ENCODE measurements at places on chromosomes 7 and 10.

DNA sequence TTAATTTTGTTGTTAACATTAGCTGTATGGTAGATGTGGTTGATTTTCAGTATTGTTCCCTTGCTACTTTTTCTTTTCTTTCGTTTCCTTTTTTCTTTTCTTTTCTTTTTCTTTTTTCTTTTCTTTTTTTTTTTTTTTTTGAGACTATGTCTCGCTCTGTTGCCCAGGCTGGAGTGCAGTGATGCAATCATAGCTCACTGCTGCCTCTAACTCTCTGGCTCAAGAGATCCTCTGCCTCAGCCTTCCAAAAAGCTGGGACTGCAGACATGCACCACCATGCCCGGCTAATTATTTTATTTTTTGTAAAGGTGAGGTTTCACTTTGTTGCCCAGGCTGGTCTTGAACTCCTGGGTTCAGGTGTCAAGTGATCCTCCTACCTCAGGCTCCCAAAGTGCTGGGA is 14.4 kb downstream of the SLC26A3 start:
- DNase-seq = no peak

- DNase-seq = peak; percentile 73
Measured at GRCh38 chr7:106947244-106947728, 82.2 kb downstream of the PIK3CG start.

GRCh38 chr7:157519798-157520244 is 183.0 kb downstream of the DNAJB6 start:
- DNase-seq = no peak

GRCh38 chr10:118816471-118817168 is 61.9 kb upstream of the CACUL1 start:
- DNase-seq = no peak

GRCh38 chr10:85741626-85742300 is 624.8 kb downstream of the GRID1 start:
- no peak for DNase-seq

DNA sequence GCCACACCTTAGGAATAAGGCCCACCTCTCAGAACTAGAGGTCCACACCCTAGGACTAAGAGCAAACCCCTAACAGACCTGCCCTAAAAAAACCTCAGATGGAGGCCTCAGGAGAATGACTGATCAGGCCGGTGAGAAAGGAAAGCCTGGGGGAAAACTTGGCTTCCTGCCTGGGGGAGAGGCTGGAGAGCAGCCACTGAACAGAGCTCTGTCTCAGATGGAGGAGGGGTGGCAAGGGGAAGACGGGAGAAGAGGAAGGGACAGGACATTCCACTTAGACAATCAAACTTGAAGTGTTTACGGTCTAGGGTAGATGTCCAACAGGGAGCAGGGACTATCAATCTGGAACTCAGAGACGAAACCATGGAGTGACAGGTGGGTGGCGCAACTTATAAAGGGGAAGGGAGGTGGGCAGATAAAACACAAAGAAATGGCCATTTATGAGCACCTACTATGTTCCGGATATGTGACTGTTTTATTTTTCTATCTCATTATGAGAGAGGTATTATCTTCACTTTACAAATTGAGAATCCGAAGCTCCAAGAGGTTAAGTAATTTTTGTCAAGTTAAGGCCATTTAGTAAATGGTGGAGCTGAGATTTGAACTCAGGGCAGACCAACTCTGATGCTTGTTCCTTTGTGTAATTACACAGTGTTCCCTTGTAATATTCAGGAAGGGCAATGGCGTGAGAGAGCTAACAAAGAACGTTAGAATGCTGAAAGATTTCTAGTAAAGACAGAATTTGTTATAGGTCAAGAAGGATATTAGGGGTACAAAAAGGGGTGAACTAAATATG is 82.6 kb downstream of the DNMBP start:
- DNase-seq = peak; percentile 46

- DNase-seq = no peak
Measured at GRCh38 chr10:43658227-43658626, 9.5 kb upstream of the ZNF32 start.

DNA sequence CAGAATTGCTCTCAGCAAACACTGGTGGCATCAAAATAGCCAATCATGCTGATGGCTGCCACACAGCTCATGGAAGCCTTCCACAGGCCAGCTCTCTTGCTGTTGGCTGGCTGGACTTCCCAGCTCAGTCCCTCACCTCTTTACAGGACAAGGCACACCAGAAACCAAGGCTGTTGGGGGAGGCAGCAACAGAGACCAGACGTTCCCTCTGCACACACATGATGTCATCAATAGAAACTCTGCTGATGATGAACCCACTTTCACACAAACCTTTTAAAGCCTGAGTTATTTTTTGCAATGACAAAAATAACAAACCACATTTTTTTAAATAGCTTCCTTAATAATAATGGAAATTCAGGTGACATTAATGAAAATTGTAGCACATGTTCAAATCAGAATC is 300.9 kb upstream of the C7orf33 start:
- peak; percentile 24 for DNase-seq

GRCh38 chr10:124799211-124799610 is 2.4 kb upstream of the ABRAXAS2 start:
- no peak for DNase-seq

- peak; percentile 84 for DNase-seq
Measured at GRCh38 chr10:17335065-17335464, 107.0 kb downstream of the VIM start.

DNA sequence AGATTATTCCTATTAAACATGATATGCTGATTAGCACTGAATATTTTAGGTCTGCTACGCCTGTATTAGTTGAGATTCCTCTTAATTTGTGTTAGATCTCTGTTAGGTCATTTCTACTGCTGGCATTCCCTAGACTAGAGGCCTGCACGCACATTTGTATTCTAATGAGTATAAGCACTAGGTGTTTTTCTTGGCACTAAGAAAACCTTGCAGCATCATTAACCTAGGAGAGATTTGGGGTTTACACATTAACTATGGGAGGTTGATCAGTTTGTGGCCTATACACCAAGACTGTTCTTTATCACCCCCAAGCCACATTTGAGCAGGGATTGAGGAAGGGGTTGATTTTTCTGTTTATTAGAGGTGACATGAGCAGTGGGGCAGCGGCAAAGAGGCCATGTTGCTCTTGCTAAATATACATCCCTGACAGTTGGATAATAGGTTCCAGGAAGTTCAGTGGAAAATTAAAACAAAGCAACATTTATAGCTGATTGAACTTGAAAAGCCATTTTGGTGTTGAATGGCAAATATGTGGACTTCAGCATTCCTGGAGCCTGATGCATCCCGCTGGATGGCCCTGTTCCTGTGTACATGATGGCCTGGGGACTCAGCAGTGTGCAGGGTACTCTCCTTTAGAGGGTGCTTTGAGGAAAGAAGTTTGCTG is 65.2 kb downstream of the GBF1 start:
- no peak for DNase-seq

DNA sequence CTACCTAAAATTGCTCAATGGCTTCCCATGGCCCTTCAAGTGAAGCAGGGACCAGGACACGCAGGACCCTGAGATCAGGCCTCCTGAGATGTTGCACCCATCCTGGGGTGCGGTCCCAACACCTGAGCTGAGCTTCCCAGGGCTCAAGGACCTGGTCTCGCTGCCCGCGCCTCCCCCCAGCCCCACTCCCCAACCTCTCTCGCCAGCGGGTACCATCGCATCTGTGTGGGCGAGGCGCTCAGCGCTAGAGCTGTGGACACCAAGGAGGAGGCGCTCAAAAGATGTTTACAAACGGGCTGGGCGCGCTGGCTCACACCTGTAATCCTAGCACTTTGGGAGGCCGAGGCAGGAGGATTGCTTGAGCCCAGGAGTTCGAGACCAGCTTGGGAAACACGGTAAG is 7.4 kb upstream of the CRYGN start:
- no peak for DNase-seq

GRCh38 chr7:111107579-111107978 is 16.7 kb downstream of the LRRN3 start:
- DNase-seq = peak; percentile 21

DNA sequence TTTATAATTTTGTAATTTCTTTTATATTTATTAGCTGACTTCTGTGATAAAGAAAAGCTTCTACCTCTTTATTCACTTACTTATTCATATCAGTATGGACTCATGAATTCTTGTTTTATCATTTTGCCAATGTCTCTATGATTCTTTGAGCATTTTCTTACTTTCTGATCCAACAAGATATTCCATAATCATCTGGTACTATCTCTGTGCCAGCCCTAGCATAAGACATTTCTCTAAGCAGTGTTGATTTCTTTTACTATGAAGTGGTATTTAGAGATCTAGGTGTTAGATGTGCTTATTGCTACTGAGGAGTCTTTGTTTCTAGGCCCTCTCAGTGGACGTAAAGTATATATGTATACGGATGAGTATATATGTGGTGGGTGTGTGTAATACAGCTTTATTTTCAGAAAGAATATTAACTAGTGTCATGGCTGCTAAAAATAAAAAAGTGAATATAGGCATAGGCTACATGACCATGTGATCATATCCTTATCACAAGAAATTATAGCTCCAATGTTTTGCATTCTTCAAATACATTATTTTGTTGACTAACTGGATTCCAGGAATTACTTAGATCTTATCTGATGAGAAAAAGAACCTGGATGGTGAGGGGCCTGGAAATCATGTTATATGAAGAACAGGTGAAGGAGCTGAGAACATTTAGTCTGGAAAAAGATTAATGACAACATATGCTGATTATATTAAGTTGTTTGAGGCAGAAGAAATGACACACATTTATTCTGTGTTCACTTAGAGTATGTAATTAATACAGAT is 13.1 kb downstream of the PHTF2 start:
- no peak for DNase-seq

DNA sequence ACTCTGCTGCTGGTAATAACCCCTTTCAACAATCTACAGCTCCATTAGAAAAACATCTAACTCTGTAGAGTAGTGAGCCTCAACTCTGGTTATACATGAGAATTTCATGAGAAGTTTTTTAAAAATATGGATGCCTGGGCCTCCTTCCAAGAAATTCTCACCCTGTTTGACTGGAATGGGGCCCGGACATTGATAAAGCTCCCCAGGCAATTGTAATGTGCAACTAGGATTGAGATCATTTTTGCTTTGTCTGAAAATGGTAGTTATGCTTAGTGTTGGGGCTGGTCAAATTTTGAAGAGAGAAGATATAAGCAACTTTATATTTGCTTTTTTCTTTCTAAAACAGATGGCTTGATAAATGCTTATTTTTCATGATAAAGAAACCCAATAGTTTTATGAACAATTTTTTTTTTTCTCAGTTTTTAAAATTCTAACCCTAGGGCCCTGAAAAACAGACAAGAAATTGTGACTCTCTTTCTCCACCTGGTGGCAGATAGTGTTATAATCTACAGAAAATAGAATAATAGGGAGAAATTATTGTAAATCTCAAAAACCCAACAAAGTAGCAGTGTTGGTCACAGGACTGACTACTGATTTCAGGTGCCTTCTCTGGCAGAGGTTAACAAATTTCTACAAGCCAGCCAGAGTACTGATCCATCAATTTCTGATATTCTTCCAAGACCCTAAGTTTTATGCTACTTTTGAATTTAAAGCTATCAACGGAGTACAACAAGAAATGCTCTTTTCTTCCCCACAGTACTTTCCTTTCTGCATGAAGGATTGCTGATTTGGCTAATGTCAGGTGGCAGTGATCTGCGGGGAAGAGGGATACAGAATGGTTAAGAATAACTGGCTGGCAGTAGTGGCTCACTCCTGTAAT is 174.8 kb downstream of the DKK1 start:
- DNase-seq = peak; percentile 46

GRCh38 chr7:12650080-12650479 is 37.4 kb upstream of the ARL4A start:
- DNase-seq = no peak

DNA sequence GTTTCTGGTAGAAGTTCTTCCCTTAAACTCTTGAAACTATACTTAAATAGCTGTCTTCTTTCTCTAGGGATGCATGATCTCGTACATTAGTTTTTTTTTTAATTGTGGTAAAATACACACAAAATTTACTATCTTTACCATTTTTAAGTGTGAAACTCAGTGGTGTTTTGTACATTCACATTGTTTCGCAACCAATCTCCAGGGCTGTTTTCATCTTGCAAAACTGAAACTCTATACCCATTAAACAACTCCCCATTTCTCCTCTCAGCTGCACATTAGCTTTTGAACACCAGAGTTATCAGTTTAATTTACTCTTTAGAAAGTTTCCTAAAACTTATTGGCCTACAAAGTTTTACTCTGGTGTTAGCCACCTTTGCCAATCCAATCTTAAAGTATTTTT is 45.5 kb upstream of the PRKAR2B start:
- DNase-seq = peak; percentile 2

GRCh38 chr7:142376356-142376997 is 118.6 kb upstream of the PRSS58 start:
- no peak for DNase-seq

DNA sequence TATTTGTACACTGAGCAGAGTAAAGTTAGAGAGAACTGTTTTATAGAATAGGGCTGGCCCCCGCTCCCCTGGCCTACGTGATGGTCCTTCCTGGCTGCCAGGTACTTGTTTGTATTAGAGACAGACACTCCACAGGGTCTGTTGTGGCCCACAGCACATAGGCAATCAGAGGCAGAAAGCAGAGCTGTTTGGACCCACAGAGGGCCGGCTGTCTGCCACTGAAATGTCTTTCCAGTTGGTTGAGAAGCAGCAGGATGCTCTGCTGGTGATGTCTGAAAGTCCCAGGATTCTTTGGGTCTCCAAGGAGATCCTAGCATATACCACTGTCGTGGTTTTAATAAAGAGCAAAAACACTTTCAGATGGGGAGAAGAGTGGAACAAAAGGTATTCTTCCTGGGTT is 5.2 kb downstream of the STN1 start:
- no peak for DNase-seq

DNA sequence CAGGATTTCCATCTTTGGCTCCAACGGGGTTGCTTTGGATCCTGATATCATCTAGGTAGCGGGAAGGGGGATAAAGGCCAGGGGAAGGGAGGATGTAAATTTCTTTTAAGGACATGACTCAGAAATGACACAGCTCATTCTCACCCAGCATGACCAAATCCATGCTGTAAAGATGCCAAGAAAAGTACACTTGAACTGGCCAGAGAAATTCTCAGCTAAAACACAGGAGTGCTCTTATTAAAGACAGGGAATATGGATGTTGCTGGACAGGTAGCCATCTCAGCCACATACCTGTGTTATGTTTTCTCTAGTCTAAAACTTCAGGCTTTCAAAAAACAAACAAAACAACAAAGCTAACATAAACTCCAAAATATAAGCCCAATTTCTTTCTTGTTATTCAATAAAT is 68.3 kb downstream of the NAMPT start:
- peak; percentile 98 for DNase-seq

- DNase-seq = no peak
Measured at GRCh38 chr7:130461272-130461671, 20.5 kb upstream of the CEP41 start.

- peak; percentile 64 for DNase-seq
Measured at GRCh38 chr10:23585666-23586065, 146.8 kb downstream of the OTUD1 start.

GRCh38 chr7:27914409-27914808 is 174.4 kb downstream of the TAX1BP1 start:
- no peak for DNase-seq

- no peak for DNase-seq
Measured at GRCh38 chr10:82722273-82722672, 847.3 kb downstream of the NRG3 start.

GRCh38 chr10:30557884-30558283 is 71.7 kb downstream of the LYZL2 start:
- peak; percentile 60 for DNase-seq

GRCh38 chr7:128278366-128278765 is 37.3 kb downstream of the LEP start:
- no peak for DNase-seq
